ENCODE measurements at places on chromosomes 1 and 21. TPM values are rescaled to one million over a fixed set of nuclear protein-coding genes. Genes with fewer than 3 reads are reported as not detected.

- no peak for DNase-seq
These were observed 21.7 kb downstream of the ECE1 start for GRCh38 chr1:21268281-21269239.

GRCh38 chr1:51385776-51386175, 55.4 kb upstream of the TTC39A start:
- DNase-seq, result no peak

- peak; percentile 24 for DNase-seq
These were observed 47.1 kb upstream of the NEK2 start for GRCh38 chr1:211722277-211723175.

GRCh38 chr1:86061551-86061990, 95.0 kb downstream of the COL24A1 start:
- no peak for DNase-seq

- DNase-seq, result no peak
These were observed 53.4 kb downstream of the MACO1 start for GRCh38 chr1:25484096-25484495.

GRCh38 chr1:206566999-206567398, 45.3 kb downstream of the EIF2D start:
- DNase-seq, result no peak

DNA sequence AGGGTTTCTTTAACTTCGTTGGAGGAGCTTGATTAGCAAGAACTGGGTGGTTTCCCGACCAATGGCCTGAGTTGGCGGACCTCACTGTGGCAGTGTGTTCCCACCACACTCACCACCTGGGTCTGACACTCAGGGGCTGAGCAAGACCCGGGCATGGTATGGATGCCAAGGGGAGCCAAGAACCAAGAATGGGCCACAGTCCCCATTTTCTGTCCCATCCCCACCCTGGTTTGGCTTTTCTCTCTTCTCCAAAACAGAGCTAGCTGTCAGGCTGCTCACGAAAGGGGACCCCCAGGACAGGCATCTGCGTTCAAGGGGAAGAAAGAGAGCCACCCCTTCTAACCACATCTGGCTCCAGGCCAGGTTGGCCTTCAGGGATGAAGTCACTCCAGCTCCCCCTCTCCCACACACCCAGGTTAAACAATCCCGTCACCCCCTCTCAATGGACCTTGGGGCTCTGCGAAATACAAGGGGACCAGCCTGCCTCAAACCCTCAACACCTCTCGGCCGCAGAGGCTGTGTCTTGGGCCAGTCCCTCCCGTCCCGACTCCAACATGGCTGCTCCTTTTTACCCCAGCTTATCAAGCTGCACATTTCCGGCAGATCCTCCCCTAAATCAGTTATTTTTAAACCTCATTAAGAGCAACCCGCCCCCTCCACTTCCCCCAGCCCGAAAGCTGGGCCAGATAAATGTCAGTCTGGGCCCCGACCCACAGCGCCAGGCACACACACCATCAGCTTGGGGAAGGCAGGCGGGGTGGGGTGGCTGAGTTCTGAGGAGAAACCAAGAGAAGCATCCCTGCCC, 3.4 kb downstream of the TAGLN2 start:
- DNase-seq, result no peak

DNA sequence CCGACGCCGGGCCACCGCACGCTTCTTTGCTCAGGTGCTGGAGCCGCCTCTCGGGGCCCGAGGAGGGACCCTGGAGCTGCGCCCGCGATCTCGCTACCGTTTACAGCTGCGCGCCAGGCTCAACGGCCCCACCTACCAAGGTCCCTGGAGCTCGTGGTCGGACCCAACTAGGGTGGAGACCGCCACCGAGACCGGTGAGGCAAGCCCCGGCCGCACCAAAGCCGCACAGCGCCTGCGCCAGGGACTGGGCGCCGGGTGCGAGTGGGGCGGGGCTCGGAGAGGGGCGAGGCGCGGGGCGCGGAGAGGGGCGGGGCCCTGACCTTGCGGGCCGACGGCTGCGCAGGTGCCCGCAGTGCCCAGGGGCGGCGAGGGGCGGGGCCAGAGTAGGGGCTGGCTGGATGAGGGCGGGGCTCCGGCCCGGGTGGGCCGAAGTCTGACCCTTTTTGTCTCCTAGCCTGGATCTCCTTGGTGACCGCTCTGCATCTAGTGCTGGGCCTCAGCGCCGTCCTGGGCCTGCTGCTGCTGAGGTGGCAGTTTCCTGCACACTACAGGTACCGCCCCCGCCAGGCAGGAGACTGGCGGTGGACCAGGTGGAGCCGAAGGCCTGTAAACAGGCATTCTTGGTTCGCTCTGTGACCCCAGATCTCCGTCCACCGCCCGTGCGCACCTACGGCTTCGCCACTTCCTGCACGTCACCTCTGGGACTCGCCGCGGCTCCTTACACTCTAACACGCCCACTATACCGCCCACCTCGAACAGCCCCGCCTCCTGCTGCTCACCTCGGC, 9.8 kb upstream of the CDC20 start:
- peak; percentile 95 for DNase-seq

DNA sequence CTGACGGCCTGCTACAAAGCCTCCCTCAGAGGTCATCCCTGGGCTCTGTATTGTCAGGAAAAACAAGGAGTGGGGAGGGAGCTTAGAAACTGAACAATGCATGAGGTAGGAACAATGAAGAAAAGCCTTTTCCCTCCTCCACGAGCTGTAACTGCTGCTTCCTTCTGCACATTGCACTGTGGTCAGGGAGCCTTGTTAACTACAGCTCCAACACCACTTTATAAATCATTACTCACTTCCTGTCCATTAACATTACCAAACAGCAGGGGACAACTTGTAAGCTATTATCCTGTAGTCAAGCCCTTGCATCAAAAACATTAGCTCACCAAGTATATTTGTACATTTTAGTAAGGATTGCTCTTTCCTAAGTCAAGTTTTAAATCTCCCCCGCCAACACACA, 336.0 kb upstream of the NR5A2 start:
- peak; percentile 63 for DNase-seq

- no peak for DNase-seq
These were observed 29.8 kb upstream of the KIF21B start for GRCh38 chr1:201053155-201053860.

GRCh38 chr1:54364995-54365394, 41.2 kb downstream of the SSBP3 start:
- DNase-seq, result no peak

DNA sequence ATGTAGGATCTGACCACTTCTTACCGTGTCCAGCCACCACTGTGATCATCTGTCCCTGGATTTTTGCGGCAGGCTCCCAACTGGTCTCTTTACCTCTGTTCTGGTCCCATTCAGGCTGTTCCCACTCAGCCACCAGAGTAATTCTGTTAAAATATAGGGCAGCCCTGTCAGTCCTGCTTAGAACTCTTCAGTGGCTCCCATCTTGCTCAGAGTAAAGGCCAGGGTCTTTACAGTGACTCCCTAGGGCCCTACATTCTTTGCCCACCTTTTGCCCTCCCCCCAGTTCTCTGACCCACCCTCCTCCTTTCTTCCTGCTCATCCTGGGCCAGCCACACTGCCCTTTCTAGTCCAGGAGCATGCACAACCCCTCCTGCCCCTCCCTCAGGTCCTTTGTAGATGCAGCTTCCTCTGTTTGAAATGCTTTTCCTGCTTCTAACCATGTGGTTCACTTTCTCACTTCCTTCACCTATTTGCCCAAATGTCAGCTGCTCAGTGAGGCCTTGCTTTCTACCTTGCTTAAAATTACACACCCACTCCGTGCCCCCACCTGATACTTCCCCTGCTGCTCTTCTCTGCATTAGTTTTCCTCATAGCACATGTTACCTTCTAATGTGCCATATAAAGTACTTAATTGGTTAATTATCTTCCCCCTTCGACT, 7.8 kb downstream of the UBIAD1 start:
- DNase-seq, result no peak

- DNase-seq, result peak; percentile 88
These were observed at the start of gene EFNA4 for GRCh38 chr1:155063550-155064110. TSS of gene EFNA4 (plus strand) at chr1:155063740. CDS start at chr1:155063824, 84 bp downstream.

DNA sequence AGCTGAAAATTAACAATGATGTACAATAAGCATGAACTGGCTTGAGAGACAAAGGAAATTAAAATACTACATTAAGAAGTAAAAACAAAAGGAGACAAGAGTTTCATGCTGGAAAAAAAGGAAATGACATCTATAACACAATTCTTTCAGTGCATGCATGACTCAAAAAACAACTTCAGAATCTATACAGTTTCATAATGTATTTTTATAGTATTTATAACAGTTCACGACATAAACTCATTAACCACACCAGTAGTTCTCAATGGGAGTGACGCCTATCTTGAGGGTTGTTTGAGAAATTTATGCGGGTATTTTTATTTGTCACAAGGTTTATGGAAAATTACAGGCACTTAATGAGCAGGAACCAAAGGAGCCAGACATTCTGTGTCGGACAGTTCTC, 168.5 kb downstream of the SMYD3 start:
- no peak for DNase-seq

DNA sequence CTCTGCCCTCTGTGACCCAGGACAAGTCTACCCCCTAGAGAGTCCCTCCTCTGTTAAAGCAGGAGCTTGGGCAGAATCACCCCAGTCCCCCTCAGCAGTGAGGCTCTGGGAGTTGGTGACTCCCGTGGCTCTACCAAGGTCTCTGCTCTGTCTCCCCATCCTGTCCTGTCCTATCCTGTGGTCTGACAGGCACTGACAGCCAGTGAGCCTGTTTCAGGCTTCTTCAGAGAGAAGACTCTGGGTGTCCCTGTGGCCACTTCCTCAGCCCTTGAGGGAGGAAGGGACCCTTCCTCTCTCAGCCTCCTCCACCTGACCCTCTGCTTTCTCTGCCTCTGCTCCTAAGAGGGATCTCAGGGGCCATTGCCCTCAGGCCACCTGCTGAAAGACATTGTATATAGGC, 148.7 kb downstream of the FCRL5 start:
- DNase-seq, result no peak

DNA sequence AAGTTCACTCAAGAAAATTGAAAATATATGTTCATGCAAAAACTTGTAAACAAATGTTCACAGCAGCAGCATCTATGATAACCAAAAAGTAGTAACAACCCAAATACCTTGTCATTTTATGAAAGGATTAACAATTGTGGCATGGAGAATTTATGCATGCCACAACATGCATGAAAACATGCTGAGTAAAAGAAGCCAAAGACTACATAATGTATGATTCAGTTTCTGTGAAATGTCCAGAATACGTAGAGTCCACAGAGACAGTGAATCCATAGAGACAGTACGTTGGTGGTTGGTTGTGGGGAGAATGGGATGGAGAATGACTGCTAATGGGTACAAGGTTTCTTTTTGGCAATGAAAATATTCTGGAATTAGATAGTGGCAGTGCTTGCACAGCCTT, 148.7 kb downstream of the MAST2 start:
- no peak for DNase-seq

DNA sequence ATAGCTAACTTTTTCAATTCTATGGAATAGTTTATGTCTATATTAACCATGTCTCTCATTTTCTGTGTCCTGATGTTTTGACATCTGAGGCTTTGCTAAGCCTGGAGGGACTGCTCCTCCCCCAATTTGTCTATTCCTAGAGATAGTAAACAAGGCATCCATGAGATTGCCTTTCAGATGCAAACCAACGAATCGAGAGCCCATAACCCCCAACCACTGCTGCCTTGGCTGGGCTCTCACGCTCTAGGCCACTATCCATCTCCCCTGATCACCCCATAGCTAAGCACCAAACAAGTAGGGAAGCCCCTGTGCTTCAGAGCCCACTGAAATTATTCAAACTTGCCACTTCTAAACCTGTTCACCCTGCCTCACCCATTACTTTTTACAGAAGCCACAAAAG, 437.7 kb downstream of the SETD4 start:
- no peak for DNase-seq

GRCh38 chr1:153872331-153872730, 50.4 kb downstream of the GATAD2B start:
- DNase-seq, result no peak

- no peak for DNase-seq
These were observed 395.4 kb upstream of the LRRC7 start for GRCh38 chr1:69172003-69173000.

GRCh38 chr1:19477284-19478249, 7.8 kb downstream of the CAPZB start:
- no peak for DNase-seq

RIMKLA gene
- 0.78 TPM for polyA plus RNA-seq

MYCL gene
- 8.5 TPM for polyA plus RNA-seq

HCN3 gene
- 18.3 TPM for polyA plus RNA-seq

PNRC2 gene
- polyA plus RNA-seq, result 165 TPM

NPPB gene
- polyA plus RNA-seq, result not detected

NUP210L gene
- 0.03 TPM for polyA plus RNA-seq

OR2G6 gene
- polyA plus RNA-seq, result not detected

ADAM30 gene
- polyA plus RNA-seq, result not detected

LEFTY2 gene
- 0.25 TPM for polyA plus RNA-seq

ZSCAN20 gene
- polyA plus RNA-seq, result 2.4 TPM

TDRD5 gene
- 0.40 TPM for polyA plus RNA-seq

SIM2 gene
- polyA plus RNA-seq, result 0.58 TPM

WNT3A gene
- polyA plus RNA-seq, result not detected

CR1 gene
- polyA plus RNA-seq, result 0.66 TPM

All from large intestine (tissue), 12 donors.